ENCODE measurements at places on chromosomes 1 and 21.
A peak's percentile ranks its signal among the peaks of the same experiment; 100 is the strongest.

- DNase-seq = no peak
These were observed 44.7 kb upstream of the GOLT1A start for GRCh38 chr1:204258213-204259115.

DNA sequence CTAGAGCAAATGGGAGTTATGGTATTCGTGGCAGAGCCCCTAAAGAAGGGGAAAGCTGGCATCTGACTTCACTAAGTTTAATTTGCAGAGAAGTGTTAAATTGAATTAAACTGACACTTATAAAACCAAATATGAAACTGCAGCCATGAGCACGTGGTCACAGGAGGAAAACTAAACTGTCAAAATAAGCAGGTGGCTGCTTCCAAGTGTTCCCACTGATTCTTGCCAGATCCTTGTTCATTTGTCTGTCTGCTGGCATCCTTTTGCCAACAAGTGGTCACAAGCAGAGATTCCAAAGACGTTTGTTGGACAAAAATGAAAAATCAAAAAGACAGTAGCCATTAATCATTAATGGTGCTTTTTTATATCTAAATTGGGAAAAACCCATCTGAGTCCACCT lies 6.5 kb upstream of the CELA2B start:
- no peak for DNase-seq

GRCh38 chr1:25999041-25999800 lies 1.4 kb upstream of the PAFAH2 start:
- DNase-seq = no peak

DNA sequence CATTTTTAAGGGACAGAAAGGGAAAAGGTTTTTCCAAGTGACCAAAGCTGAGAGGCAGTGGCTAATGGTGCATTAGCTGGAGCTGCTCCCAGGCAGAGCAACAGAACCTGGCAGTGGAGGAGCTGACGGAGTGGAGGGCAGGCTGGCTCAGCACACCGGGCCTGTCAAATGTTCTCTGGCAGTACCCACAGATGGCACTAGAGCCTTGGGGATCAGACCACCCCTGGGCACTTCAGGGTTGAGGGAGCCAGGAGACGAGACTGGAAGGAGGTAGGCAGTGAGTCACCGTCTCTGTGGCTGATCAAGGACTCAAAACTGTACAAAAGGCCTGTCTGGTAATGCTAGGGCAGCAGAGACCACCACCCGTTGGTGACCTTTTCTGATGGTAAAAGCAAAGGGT lies 121.7 kb upstream of the KIAA0040 start:
- no peak for DNase-seq

- DNase-seq = no peak
These were observed 125.5 kb downstream of the NTPCR start for GRCh38 chr1:233075915-233076295.

- DNase-seq = no peak
These were observed 21.5 kb upstream of the PTPRF start for GRCh38 chr1:43509007-43509739.

DNA sequence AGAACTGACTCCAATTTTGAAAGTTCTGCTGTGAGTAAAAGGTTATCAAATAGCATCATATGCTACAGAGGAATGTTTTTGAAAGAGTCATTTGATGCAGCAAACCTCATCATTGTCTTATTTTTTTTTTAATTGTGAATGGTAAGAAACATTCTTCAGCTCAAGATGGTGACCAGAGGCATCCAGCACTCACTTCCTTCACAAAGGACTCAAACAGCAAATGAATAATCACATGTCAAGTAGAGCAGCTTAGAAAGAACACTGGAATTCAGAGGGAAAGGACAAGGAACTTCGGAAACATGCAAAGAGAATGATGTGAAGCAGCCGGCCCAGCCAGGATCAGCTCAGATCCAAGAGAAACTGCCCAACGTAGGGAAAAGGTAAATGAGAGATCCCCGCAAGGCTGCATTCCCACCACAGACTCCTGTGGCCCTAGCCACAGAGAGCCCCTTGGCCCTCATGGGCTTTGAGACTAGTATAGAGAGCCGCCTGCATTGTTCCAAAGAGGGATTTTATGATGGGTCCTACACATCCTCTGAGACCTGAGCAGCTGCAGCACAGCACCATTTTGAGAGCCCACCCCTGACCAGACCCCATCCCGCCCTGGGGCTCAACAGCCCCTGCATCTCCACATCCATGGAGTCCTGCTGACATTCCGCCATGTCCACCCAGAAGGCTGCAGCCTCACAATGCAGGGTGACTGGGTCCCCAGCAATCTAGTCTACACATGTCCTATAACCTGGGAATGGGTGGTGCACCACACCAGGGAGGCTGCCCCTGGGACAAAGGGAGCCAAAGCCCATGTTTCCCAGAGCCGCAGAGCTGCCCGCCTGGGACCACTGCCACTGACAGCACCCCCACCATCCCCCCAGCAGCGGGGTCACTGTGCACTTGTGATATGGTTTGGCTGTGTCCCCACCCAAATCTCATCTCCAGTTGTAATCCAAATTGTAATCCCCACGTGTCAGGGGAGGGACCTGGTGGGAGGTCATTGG lies 21.2 kb upstream of the UTS2 start:
- DNase-seq = no peak

DNA sequence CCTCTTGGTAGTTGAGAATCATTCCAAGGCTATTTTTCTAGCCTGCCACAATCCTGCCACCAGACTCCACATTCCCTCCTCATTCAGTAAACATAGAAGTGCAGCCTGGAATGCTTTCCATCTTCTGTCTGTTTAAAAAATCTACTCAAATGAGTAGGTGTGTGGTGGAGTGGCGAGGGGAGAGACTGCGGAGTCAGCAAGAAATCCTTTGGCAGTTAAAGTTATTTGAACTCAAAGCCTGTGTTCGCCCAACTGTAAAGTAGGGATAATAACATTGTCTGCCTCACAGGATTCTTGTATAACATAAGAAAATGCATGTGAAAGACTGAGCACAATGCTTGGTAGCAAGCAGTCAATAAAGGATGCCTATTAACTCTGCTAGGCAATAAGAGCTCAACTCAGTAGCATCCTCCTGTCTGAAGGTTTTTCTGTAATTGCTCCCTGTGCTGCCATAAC lies 22.2 kb upstream of the DPT start:
- DNase-seq = no peak

- no peak for DNase-seq
These were observed 366.7 kb downstream of the HHIPL2 start for GRCh38 chr1:222181191-222181590.

DNA sequence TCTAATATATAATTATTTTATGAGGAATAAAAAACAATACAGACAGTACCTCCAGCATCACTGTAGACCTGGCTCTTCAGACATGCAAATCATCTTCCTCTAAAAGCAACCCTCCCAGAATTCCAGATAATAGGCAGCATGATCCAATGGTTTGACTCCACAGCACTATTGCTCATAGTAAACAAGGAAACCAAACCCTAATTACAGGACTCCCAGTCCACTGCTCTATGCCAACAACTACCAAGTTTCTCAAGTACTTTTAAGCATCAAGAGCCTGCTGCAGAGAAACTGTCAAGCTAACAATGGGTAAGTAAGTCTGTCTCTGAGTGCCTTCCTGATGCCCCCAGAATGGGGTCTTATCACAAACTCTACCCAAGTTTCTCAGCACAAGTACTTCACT lies 57.2 kb downstream of the EYA3 start:
- DNase-seq = no peak

- no peak for DNase-seq
These were observed 8.8 kb upstream of the PHC2 start for GRCh38 chr1:33439662-33440061.

- no peak for DNase-seq
These were observed 5.0 kb downstream of the RUNX1 start for GRCh38 chr21:35044128-35044527.

DNA sequence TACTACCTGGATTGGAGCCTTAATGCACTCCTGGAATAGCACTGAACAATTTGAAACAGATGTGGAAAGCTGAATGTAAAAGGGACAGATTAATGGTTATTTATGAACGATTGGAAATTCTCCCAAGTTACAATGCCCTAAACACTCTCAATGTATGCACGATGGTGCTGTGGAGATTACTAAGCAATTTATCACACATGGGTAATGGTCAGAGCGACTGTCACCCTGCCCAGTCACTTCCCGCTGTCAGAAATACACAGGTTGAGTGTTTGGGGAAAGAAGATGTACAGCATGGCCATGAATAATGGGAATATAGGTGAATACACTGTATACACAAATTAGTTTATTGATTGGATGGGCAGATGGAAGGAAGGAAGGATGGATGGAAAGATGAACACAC lies 342.4 kb downstream of the VAV3 start:
- DNase-seq = no peak

DNA sequence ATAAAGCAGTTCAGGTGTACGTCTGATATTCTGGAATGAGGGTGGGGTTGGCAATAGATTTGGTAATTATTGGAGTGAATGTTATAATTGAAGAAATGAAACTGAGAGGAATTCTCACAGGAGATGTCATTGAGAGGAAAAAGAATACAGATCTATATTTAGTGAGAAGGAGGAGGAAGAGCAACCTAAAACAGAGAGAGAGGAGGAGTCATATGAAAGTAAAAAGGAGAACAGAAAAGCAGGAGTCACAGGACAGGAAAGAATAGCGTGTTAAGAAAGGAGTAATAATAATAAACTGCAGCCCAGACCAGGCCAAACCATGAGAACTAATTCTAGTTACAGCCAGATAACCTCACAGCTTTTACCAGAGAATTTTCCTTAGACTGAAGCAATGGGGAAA lies 62.7 kb upstream of the MROH9 start:
- no peak for DNase-seq

DNA sequence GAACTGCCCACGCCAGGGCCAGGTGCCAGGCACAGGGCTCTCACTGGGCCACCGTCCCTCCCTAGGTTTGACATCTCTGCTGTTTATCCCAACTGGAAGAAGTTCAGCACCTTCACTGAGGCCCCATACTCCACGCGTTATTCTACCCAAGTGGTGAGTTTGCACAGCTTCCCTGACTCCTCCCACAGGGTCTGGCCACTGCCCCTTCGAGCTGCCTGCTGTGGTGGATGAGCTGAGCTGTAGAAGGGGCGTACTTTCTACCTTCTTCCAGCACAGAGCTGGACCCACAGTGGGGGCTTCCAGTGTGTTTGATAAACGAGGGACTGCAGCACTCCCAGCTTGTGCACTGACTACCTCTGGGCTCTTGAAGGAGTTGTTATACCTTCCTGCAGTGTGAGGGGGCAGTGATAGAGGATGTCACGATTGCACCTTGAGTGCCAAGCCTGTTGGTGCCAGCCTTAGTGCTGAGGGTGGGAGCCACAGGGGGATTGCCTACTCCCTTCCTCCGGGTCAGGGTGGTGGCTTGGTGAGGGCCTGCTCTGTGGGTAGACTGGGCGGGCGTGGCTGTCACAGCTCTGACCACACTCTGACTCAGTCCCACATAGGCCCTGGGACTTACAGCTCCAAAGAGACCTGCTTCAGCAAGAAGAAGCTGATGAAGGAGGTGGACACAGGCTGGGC lies 5.9 kb upstream of the TTC22 start:
- no peak for DNase-seq

DNA sequence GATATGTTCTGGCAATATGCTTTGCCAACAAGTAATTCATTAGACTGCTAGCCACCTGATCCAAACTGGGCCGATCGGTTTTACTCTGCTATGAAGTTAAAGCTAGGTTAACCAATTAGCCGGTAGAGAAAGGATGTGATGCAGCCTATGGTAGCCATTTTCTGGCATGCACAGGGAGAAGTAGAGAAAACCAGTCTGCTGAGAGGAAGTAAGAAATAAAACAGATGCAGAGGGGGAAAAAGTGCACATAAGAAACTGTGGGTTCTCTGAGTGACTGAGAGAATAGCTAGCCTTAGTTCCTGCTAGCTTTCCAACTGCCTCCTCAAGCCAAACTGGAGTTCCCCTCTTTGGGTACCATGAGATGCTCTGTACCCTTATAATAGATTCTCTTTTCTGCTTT lies 52.8 kb downstream of the ARID4B start:
- DNase-seq = no peak

GRCh38 chr1:69613414-69613813 lies 45.7 kb downstream of the LRRC7 start:
- no peak for DNase-seq

- DNase-seq = no peak
These were observed 254.8 kb upstream of the VAMP3 start for GRCh38 chr1:7516341-7516740.

DNA sequence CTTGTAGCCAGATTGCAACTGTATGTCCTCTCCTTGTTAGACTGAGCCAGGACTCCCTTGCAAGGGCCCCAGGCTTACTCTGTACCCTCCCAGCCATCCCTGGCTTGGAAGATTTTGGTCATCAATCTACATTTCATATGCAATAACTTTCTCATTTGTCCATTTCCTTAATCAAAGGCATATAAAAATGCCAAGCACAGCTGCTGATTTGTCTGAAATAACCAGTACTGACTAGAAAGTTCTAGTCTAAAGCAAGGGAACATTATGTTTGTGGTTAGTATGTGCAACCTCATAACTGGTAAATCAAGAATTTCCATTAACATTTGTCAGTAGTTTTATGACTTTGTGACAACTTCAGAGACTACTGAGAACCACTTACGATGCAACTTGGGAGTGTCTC lies 370.2 kb downstream of the ST6GALNAC3 start:
- no peak for DNase-seq

- no peak for DNase-seq
These were observed 2.6 kb downstream of the TMEM51 start for GRCh38 chr1:15155888-15156741.

DNA sequence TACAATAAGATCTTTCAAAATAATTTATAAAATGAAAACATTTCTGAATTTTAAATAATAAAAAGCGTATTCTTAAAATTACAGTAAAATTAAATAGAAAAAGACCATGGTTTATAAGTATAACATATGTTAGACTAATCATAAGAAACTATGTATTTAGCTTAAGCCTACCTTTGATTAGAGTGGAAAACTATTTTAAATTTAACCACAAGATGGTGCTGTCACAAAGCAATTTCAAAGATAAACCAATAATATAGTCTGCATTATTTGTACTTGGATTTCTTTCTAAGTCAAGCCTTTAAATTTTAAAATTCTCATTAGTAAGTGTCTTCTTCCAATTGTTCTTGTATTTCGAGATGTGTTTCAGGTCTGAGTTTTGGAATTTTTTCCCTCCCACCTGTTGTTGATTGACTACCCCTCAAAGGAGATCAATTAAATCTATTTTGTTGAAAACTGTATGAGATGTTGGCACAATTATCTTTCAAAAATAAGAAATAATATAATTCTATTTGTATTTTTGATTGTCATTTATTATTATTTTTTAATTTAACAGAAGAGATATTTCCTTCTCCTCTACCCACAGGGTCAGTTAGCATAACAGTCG lies 459.8 kb downstream of the KCNT2 start:
- peak; percentile 3 for DNase-seq

- DNase-seq = no peak
These were observed 18.7 kb downstream of the ADARB1 start for GRCh38 chr21:45093035-45093532.
